KBM-7 (cell line): ENCODE measurements at places on chromosomes 2 and 18.

DNA sequence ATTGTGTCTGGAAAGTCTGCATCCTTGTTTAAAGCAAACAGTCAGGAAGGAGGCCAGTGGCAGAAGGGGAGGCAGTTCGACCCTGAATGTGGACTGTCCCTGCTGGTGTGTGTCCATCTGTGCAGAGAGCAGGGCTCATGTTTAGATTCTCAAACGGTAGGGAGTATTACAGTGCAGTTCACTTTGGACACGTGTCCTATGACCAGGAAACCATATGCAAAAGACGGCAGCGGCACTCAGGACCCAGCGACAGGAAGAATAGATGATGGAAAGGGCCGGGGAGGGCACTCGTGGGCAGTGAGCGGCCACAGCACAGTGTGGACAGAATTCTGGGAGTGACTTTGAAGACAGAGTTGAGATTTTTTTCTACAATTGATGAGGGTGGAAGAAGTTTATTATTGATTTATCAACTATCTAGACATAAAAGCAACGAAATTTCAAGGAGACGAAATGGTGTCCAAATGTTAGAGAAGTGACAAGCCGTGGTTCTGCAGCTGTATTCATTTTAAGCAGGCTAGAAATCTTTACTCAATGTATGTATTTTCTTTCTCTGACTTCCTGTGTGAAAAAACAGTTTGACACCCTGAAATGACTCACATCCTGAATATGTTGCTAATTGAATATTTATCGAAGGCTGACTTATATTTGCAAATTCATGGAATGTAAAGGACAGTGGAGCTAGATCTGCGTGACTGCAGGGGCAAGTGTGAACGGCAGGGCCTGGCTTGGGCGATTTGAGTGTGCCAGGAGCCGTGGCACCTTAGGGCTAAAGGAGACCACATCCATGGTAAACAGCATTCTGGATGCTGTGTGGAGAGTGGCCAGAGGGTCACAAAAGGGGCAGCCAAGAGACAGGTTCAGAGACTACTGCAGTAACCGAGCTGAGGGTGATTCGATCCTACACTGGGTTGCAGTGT lies 214.2 kb downstream of the PTGR3 start:
- DNase-seq = peak; percentile 6

DNA sequence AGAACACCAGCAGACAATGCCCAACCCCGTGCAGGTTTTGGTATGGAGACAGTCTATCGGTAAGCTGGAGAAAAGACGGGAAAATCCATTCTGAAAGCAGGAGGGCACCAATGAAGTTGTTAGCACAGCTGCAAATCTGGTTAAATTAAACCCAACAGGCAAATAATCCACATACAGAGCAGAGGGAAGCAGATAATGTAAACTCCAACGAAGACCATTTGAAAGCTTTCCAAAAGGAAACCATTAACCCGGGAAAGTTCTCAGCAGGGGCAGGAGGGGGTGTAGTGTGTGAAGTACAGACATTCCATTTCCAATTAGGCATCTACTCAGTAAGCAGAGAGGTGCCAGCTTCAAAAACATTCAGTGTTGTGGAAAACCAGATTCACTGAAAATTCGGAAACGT lies 10.3 kb downstream of the EDAR start:
- no peak for DNase-seq

GRCh38 chr2:182615036-182615435 lies 101.0 kb upstream of the DNAJC10 start:
- DNase-seq = no peak

GRCh38 chr2:168354499-168354898 lies 101.6 kb upstream of the CERS6 start:
- DNase-seq = peak; percentile 51

GRCh38 chr18:38481576-38481975 lies 916.0 kb upstream of the CELF4 start:
- no peak for DNase-seq

- DNase-seq = no peak
Observed at GRCh38 chr18:25399554-25399953, 47.6 kb upstream of the ZNF521 start.

- peak; percentile 80 for DNase-seq
Observed at GRCh38 chr2:43109261-43109743, 117.1 kb downstream of the ZFP36L2 start.

- no peak for DNase-seq
Observed at GRCh38 chr2:239762655-239763269, 262.4 kb downstream of the NDUFA10 start.

DNA sequence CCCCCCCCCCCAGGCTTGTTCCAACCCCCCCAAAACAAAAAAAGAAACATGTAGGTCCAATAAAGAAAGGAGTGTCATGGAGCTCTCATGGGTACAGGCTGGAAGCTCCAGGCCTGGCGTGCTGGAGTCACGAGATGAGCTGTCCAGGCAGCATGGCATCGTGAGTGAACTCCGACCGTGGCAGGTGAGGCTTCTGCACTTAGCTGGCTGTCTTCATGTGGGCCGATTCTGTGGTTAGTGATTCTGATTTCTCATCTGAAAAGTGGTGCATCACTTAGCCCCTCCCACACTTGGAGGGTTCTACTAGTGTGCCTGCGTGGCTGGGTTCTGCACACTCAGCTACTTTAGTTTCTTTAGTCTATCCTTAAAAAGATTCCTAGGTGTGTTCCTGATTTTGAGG lies 126.4 kb upstream of the MGAT5 start:
- DNase-seq = no peak

DNA sequence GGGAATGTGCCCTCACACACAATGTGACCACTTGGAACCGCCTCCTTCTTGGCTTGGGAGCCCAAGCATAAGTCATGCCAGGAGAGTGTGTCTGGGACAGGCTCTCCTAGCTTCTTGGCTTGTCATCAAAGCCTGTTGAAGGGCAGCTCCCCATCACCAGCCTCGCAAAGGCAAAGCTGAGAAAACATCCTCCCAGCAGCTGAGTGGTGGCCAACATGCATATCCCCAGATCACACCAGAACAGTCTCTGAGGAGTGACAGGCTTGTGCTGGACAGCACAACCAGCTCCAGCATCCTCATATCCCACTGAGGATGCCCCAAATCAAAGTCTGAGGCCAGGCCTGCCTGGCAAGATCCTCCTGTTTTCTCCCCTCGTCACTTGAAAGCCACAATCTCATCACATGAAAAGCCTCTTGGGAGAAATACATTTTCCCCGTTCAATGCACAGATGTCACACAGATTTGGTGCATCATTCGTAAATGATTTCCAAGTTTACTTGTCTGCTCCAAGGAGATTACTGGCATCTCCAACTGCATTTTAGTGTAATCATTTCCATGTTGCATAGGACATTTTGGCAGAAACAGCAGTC lies 269.3 kb downstream of the TTC32 start:
- no peak for DNase-seq

GRCh38 chr18:56148373-56148772 lies 490.0 kb downstream of the TXNL1 start:
- DNase-seq = no peak

DNA sequence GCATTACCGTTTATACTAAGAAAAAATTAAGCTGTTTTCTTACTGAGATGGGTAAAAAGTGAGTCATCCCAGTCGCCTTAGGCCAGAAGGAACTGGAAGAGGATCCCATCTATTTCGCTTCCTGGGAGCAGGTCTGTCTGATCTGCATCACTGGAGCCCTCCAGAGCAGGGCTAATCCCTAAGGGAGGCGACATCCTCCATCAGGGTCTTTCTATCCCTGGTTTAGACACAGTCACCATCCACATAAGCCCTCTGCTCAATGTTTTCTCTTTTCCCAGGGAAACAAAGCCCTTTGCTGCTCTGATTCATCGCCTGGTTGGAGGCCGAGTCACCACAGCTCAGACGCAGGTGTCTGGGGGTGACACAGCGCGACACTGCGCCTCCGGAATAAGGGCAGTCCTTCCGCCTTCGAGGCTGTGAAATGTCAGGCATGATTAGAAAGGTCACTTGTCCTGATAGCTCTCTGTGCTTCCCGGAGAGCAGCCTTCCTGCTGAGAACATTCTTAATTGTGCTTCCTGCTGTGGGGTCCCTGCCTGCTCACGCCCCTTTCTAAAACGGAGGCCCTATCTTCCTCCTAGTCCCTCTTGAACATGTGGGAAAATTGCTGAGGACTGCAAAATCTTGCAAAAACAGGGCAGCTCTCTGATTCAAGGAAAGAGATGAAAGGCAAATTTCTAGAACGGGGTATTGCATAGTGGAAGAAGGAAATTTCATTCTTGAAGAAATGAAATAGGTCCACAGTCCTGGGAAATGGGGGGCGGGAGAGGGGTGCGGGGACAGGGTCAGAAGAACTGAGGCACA lies 56.3 kb downstream of the MARCHF4 start:
- no peak for DNase-seq

DNA sequence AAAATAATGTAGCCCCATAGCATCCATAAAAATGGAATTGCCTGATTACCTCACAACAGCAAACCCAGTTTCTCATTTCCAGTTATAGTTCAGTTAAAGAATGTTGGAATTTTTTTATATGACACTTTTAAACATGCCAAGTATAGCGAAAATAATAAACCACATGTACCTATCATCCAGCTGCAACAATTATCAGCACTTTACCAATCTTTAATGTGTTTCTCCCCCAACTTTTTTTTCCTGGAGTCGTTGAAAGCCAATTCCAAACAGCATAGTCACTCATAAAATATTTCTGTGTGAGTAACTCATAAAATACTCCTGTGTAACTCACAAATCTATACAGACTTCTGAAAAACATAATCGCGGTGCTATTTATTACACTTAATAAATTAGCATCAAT lies 38.1 kb downstream of the SMAD4 start:
- DNase-seq = no peak

DNA sequence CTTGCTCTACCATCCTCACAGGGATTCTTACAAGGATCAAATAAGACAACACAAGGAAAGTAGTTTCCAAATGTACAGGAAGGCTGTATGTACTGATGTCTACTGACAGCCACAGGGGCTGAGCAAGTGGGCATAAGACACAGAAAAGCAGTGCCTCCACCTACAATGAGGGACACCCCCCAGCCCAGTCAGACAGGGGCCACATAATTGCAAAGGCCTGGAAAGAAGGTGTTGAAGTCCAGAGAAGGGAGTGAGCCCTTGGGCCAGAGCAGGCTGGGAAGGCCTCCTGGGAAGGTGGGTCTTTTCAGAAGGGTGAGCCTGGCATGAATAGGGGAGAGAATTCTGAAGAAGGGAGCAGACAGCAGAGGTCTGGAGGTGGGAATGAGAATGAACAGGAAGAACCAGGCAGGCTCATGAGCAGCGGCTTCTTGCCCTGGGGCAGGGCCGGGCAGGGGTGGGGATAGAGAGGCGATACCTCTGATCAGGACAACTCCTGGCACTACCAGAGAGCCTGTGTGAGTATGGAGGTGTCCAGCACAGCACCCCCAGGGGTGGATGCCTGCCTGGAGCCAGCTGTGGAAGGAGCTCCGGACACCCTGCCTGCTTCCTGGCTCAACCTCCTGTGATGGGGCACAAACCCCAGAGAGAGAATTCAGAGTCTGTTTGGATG lies 30.1 kb downstream of the HS1BP3 start:
- DNase-seq = no peak

GRCh38 chr18:7870855-7871254 lies 303.7 kb downstream of the PTPRM start:
- DNase-seq = no peak

DNA sequence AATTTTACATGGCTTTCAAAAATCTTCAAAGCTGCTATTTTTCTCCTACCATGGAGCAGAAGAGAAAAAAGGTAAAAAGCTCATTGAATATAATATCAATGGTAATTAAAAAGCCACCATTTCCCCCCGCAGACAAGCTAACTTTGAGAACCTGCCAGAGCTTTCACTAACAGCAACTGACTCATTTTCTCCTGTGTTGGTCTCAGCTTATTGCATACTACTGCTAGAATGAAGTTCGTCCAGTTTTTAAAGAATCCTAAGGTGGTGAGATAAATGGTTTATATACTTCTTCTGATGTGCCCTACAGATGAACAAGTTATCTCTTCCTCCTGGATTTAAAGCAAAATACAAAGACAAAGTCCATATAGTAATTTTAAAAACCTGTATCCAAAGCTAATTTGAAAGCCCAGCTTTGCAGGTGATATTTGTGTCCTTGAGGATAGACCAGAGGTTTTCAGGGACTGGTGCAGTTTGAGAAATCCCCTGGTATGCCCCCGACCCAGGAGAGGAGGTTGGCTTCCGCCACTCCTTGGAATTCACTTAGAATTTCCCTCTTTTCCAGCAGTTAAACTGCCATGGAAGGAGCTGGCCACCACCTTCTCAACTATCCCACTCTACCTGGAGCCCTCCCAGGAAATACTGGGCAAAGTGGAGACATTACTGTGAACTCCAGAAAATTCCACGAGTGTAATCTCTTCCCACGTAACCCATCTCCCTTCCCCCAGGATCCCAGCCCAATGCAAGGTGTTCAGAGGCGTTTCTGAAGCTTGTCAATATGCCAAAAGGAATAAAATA lies 17.5 kb downstream of the YPEL5 start:
- DNase-seq = no peak

- no peak for DNase-seq
Observed at GRCh38 chr2:60226191-60226590, 327.3 kb downstream of the BCL11A start.

DNA sequence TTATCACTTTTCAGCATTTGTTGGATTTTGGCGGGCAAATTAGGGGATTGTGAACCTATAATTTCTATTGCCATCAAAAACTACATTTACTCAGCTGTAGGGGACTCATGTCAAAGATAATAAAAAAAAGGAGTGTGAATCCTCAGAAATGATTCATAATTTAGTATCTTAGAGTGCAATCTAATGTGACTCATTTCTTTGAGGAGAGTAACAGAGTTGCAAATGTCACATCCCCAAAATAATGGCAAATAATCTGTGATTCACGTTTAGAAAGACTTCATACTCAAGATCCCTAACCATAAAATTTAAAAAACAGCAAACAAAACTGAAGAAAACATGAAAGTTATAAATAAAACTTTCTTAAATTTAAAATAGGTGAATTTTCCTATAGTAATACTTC lies 373.0 kb downstream of the CDH2 start:
- no peak for DNase-seq

- DNase-seq = peak; percentile 62
Observed at GRCh38 chr2:10447300-10447894, 730 bp downstream of the ODC1 start.

- DNase-seq = peak; percentile 56
Observed at GRCh38 chr2:105129722-105130232, 91.9 kb downstream of the MRPS9 start.

DNA sequence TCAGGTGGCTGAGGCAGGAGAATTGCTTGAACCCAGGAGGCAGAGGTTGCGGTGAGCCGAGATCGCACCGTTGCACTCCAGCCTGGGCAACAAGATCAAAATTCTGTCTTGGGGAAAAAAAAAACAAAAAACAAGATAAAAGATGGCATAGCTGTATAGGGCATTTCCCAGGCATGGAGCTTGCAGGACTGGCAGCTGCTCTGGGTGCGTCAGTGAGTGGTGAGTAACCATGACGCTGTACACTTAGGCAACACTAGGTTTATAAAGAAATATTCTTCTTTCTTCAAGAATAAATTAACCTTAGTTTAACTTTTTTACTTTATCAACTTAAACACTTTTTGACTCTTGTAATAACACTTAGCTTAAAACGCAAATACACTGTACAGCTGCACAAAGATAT lies 15.4 kb downstream of the TGOLN2 start:
- no peak for DNase-seq

DNA sequence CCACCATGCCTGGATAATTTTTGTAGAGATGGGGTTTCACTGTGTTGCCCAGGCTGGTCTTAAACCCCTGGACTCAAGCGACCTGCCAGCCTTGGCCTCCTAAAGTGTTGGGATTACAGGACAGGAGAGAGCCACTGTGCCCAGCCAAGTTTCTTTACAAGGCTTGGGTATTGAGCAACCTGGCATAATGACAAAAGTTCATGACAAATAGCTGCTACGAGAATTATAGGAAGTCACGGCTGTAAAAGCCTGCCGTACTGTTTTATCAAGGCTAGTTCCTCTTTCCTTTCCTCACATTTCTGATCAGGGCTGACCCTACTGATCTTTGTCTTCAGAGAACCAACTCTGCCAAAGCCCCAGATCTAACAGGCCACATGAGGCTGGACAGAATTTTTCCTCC lies 490.4 kb upstream of the SPRED2 start:
- DNase-seq = peak; percentile 79
